Activated naive CD4-positive, alpha-beta T cell (primary cell): ENCODE measurements at places on chromosomes 4 and X.

GRCh38 chr4:29220761-29221160, 1499.4 kb upstream of the PCDH7 start:
- DNase-seq = no peak

DNA sequence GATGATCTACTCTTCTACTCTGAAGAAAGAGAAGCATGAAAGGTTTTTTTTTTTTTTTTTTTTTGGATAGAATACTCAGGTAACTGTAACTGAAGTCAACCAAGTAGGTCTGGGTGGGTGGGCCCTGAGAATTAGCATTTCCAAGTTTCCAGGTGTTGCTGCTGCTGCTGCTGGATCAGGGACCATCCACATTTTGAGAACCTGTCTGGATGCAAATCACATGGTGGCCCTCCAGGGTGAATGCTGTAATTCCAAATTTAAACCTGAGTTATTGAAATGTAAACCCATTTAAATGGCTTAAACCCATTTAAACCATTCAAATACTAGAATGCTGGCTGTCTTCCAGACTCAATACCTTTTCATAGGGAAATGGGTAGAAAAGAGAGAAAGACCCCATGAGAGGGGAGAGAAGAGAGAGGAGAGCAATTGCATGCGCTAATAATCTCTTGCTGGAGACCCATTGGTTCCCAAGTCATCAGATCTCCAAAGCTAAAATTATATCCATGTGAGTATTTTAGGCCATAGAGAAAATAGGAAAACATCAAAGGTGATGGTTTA, 17.6 kb downstream of the SUPT20HL1 start:
- no peak for DNase-seq

GRCh38 chrX:24232796-24233195, 81.1 kb downstream of the SUPT20HL2 start:
- DNase-seq = no peak

DNA sequence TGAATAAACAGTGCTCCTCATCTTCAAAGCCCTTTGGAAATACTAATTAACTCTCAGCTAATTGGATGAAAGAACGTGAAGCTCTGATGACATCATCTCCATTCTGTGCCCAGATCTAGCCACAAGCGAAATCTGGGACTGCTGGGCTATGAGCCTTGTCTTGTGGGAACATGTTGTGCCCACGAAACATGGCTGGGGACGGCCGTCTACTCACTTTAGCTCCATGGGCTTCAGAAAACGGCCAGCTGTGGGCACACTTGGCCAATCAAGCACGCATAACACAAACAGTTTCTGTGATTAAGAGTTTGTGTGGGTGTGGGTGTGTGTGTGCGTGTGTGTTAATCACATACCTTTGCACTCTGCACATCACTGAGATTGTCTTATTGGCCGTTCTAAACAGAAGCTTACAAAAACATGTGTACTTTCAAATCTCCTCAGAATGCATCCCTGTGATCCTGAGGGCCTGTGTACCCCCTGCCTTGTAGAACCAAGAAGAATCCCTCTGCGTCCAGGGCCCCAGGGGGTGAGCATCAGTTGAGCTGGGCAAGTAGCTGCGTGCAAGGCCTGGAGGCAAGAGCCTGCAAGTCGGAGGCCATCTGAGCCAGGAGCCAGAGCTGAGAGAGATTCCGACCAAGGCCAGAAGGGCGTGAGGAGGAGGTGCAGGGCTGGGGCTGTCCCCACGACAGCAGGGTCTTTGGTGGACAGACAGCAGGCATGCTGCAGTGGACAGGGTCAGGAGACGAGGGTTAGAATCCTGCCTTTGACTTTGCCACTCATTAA, 18.7 kb upstream of the ZNF185 start:
- no peak for DNase-seq

DNA sequence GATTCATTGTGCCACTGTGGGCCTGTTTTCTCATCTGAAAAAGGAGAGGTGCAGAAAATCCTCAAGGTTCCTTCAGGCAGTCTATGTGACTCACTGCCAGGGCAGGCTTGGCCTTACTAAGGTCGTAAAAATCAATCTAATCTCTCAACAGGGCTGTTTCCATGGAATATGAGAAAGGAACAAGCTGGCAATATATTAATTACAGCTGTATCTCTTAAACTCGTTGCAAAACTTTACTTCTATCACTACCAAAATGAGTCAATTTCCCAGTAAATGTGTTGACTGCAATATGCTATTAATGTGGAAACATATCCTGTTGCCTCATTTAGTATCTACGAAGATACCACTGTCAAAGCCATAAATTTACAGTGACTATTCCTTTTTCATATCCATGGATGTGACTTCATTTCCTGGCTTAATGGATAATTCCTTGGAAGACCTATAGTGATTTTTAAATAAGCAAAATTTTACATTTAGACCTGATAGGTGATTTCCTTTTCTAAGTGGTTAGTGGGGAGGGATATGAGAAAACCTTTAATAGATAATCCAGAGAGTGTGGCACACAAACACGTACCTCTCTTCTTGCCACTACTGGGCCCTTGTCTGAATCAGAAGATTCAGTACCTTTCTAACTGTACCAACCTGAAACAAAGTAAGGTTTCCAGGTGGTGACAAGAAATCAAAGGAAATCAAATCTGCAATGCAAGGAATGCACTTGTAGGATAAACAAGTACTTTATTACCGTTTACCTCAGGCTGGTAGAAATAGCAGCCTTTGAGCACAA, 127.4 kb upstream of the FTHL17 start:
- DNase-seq = no peak

DNA sequence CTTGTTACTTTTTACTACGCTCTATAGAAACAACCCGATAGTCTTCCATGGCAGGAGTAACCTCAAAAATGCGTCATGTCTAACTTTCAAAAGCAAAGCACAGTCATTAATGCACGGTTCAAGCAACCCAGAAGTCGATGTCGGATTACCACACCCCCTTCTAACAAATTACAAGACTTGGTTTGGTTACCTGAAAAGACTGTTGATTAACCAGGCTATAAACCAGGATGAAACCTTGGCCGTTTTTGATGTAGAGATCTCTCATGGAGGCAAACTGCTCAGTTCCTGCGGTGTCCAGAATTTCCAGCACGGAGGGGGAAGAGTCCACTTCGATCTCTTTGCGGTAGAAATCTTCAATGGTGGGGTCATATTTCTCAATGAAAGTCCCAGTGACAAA, 2.4 kb downstream of the RAP2C start:
- DNase-seq = no peak
